ENCODE measurements at places on chromosomes 2 and 18.

GRCh38 chr2:68796295-68796905 is 61.8 kb downstream of the ARHGAP25 start:
- DNase-seq, result no peak

DNA sequence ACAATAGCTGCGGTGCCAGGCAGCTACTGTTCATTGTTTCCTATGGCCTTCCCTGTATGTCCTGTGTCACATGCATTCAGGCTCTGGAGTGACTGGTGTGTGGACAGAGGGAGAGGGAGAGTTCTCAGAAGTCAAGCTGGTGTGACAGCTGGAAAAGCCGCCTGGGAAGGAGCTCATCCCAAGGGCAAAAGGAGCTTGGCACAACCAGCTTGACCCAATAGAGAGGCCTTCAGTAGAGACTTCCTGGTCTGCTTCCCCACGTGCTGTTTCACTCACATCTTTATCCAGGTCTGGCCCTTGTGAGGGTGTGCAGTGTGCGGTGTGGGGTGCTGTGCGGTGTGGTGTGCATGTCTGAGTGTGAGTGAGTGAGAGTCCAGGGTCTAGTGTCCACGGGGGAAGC is 11.1 kb upstream of the NT5DC4 start:
- no peak for DNase-seq

DNA sequence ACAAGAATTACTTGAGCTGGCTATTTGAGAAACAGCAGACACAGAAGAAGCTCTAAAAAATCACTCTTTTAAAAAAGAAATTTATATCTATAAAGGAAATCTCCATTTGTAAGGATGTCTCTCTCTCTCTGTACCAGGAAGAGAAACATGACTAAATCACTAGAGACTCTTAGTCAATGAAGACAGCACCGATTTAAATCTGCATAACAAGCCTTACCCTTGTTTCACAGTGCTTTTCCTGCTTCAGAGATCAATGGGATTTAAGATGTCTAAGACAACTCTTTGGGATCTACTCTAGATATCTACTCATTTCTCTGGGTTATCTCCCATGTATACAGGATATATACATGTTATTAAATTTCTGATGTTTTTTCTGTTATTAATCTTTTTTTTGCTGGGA is 359.2 kb upstream of the RND3 start:
- no peak for DNase-seq

DNA sequence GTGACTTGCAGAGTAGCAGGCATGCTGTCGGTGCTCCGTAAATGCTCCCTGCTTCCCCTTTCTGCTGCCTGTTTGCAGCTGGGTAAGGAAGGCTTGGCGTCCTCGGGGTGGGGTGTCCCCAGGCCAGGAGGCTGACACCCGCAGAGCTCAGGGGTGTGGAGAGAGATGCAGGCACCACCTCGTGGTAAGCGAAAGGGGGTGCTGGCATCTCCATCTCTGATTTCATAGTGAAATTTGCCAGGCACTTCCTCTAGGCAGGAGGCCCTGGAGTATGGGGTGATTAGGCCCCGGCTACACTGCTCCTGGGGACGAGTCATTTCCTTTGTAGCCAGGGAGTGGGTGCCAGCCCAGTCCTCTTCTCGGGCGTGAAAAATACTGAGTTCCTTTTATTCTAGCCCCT is 160.4 kb downstream of the KLHL29 start:
- DNase-seq, result no peak

- DNase-seq, result no peak
Observed at GRCh38 chr2:163659224-163659623, 76.6 kb downstream of the FIGN start.

DNA sequence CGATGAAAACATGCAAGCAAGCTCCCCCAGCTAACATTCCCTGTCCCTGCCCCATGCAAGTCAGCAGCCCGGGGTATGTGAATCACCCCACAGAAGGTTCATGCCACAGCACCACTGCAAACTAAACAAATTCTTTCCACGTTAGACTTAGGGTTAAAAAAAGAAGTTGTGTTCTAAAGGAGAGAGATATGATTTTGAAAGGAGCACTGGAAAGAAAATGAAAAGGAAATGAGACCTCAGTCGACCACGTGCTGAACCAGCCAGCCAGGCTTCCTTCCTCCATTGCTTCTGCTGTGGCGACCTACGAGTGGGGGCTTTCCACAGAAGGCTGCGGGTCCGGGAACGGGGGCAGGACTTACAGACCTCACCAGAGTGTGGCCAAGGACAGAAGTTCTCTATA is 52.0 kb downstream of the ARL4C start:
- DNase-seq, result no peak

DNA sequence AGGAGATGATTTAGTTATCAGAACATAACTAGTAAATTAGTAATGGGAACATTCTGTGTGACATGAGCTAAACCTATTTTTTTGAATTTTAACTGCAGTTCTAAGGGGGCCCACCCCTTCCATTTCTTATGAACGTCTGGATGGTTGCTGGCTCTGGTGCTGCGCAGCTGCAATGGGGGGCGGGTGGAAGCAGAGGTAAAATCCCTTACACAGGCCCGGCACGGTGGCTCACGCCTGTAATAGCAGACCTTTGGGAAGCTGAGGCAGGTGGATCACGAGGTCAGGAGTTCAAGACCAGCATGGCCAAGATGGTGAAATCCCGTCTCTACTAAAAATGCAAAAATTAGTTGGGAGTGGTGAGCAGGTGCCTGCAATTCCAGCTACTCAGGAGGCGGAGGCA is 151.5 kb downstream of the GALR1 start:
- DNase-seq, result no peak

DNA sequence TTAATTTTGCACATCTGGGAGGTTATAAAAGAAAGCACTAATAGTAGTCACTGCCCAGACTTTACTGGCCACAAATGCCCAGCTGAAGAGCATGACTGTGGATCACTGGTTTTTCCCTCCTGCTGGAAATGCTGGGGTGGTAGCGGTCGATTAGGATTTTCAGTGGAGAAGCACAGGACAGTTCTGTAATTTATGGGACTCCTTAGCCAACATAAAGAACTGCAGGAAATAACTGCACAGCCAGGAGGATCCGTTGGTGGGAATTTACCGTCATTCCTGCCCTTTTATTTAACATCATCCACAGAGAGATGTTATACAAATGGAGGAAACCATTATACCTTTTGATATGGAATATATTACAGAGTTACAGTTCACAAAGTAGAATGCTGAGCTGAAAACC is 61.5 kb downstream of the TNFRSF11A start:
- no peak for DNase-seq

DNA sequence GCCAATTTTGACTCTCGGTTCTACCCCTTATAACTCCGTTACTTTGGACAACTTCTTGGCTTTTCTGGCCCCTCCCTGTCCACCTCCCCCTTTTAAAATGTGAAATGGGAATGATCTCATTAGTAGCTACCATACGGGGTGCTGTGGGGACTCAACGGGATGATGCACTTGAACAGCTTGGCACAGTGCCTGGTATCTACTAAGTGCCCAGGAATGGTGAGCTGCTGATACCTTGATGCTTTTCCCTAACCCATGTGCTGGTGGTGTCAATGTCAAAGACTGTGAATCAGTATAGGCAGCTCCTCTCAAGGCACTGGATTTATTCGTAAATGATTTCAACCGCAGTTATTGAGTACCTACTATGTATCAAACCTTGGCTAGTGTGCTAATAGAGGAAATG is 204.2 kb downstream of the LOXHD1 start:
- DNase-seq, result no peak

GRCh38 chr2:157172866-157173578 is 84.5 kb upstream of the GALNT5 start:
- no peak for DNase-seq

GRCh38 chr2:29238497-29238896 is 123.3 kb downstream of the CLIP4 start:
- peak; percentile 45 for DNase-seq

GRCh38 chr2:3512086-3512485 is 7.2 kb downstream of the ADI1 start:
- no peak for DNase-seq

- DNase-seq, result peak; percentile 79
Observed at GRCh38 chr2:1605102-1606045, 138.9 kb downstream of the PXDN start.

DNA sequence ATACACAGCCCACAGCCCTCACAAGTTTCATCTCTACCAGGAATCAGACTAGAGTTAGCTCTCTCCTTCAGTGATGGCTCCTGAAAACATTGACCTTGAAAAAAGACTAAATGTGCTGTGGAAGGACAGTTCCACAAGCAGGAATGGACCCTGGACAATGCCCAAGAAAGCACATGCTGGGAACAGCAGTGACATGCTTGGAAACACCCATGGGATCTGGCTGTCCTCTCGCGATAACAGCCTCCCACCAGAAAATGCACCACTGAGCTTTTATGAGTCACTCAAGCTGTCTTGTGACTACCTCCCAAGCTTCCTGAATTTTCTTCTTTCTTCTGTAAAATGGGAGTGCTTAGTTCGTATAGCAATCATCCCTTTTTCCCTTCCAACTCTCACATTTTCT is 269.2 kb downstream of the LRATD1 start:
- DNase-seq, result no peak

DNA sequence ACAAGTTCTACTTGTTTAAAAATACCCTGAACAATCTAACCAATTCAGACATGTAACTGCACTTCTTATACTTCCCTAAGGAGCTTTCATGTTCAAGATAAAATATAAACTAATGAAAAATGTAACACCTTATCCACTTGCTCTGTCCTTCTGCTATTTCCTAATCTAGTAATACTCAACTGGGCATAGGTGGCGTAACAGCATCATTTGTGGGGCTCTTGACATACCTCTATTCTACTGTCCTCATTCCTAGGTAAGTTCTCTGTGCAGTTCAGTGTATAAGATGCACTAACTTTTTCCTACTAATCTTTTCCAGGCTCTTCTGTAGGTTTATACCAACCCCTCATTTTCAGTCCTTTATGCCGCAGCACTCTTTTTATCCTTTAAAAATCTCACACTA is 36.7 kb downstream of the PRKD3 start:
- DNase-seq, result no peak

GRCh38 chr18:13405305-13406038 is 186.9 kb downstream of the LDLRAD4 start:
- no peak for DNase-seq

- no peak for DNase-seq
Observed at GRCh38 chr2:204251998-204252376, 293.3 kb upstream of the PARD3B start.

DNA sequence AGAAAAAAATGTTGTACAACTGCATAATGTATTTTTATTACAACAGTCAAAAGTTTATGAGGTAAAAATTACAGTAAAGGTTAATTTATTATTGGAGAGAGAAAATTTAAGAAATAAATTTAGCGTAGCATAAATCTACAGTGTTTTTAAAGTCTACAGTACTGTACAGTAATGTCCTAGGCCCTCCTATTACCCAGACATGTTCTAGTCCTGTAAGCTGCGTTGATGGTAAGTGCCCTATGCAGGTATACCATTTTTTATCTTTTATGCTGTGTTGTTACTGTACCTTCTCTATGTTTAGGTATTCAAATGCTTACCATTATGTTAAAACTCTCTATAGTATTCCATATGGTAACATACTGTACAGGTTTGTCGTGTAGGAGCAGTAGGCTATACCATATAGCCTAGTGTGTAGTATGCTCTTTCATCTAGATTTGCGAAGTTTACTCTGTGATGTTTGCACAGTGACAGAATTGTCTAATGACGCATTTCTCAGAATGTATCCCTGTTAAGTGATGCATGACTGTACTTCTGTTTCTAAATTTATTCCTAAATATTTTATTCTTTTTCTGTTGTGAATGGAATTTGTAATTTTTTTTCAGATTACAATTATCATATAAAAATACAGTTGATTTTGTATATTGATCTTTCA is 24.5 kb downstream of the ABI2 start:
- no peak for DNase-seq

- no peak for DNase-seq
Observed at GRCh38 chr2:139529080-139529479, 748.9 kb upstream of the NXPH2 start.
